ENCODE measurements at places on chromosomes 2 and 18.

DNA sequence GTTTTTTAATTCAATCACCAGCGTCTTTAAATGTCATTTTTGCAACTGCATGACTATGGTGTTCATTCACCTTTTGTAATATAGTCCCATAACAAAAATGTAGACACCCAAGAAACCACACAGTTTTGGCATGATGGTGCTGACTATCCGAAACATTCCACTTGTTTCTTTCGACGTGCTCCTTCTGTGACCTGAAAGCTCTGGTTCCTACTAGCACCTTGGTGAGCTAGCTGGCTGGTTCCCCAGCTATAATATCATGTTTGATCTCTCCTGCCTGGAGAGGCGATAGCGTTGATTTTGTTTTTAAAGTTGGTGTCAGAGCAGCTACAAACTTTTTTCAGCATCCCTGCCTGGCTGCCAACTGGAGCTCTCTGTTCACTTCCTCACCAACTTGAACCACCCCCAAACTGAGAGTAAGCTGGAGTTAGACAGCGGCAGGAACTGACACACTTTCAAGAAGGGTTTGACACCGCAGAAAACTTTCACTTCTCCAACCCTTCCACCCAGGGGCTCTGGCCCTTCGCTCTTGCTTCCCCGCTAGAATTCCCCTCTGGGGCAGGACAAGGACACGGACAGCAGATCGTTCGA lies 1.1 kb downstream of the ATAD2B start:
- peak; percentile 17 for DNase-seq

DNA sequence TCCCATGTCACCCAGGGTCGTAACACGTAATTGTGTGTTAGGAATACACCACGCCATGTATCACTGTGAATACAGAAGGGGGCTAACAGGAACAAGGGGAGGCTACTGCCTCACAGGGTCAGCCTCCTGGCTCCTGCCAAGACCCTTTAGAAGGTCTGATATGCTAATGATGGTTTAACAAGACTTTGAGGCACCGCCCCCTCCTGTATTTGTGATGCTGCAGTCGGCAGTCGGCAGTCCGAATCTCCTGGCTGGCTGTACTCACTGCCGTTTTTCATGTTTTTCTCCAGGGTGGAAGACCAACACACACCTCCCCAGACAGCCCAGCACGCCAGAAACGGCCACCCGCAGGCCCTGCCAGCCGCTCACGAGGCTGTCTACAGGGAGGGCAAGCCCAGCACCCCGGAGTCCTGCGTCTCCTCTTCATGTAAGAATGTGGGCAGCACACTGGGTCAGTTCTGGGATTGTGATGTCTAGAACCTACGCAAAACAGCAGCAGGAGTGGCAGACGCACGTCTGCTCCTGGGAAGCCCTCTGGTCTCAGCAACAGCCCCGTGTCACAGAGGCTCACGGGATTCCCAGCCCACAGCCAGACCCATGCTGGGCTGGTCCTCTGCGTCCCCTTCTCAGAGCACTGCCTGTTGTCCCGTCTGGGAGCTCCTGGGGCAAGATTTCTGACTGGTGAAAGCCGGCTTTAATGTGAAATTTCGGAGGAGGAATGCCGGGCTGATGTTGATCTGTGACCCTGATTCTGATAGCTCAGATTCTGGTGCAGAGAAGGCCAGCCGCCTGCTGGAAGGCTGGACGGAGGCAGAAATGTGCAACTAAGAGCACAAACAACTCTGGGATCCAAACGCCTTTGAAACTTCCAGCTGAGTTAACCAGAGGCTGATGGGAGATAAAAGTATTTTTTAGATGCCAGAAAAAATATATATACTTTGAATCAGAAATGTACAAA lies 39.7 kb upstream of the B3GNT7 start:
- no peak for DNase-seq

DNA sequence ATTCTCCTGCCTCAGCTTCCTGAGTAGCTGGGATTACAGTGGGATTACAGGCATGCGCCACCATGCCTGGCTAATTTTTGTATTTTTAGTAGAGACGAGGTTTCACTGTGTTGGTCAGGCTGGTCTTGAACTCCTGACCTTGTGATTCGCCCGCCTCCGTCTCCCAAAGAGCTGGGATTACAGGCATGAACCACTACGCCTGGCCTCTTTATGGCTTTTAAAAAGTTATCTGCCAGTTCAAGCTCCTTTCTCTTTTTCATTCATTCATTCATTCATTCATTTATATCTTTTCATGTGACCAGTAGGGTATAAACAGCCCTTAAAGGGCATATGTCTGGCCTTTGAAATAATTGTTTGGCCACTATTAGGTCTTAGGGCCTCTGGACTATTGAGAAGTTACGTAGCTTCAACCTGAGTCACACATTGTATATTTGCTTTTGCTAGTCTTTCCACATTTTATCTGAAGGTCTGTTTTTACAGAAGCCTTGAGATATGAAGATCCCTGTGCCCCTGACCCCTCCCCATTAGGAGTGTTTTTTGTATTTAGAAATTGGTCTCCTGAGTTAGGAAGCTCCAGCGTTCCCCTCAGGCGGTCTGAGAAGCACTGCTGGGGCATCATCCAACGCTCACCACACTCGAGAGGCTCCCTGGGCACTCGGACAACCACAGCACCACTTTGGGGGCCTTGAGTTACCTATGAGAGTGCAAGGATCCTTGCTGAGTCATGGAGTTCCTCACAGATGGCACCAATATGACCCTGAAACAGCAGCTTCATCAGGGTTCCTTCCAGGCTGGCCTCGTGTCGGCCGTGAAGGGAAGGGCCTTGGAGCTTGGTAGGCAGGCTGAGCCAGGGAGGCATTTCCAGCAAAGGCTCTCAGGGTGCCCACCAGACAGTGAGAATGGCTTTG lies 21.8 kb downstream of the FZD5 start:
- DNase-seq = no peak

GRCh38 chr18:2894131-2894840 lies 47.5 kb downstream of the EMILIN2 start:
- no peak for DNase-seq

DNA sequence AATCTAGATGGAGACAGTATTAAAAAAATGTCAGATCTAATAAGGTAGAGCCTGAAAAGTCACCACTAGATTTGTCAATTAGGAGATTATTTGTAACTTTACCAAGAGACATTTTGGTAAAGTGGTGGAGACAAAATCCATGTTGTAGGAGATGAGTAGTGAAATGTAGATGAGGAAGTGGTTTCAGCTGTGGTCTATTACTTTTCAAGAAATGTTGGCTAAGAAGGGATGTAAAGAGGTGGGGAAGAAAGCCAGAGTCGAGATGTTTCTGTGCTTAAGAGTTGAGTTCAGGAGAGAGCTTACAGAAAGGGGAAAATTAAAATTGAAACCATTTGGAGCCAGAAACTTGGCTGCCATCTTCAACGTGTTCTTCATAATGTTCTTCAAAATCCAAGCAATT lies 22.2 kb downstream of the ACVR2A start:
- DNase-seq = no peak

GRCh38 chr2:215358312-215358845 lies 46.5 kb downstream of the ATIC start:
- DNase-seq = no peak

DNA sequence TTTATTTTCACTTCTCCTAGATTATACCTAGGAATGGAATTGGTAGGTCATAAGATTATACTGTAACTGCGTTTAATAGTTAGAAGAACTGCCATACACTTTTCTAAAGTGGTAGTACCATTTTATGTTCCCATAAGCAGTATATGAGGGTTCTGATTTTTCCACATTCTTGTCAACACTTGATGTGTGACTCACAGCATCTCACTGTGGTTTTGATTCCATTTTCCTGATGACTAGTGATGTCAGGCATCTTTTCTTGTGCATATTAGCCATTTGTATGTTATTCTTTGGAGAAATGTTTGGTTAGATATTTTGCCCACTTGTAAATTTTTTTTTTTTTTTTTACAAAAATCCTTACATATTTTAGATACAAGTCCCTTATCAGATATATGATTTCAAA lies 2.3 kb downstream of the DCAF17 start:
- no peak for DNase-seq

- no peak for DNase-seq
Observed at GRCh38 chr2:144553379-144553778, 33.5 kb upstream of the ZEB2 start.

- DNase-seq = no peak
Observed at GRCh38 chr2:11073251-11073650, 82.0 kb upstream of the SLC66A3 start.

DNA sequence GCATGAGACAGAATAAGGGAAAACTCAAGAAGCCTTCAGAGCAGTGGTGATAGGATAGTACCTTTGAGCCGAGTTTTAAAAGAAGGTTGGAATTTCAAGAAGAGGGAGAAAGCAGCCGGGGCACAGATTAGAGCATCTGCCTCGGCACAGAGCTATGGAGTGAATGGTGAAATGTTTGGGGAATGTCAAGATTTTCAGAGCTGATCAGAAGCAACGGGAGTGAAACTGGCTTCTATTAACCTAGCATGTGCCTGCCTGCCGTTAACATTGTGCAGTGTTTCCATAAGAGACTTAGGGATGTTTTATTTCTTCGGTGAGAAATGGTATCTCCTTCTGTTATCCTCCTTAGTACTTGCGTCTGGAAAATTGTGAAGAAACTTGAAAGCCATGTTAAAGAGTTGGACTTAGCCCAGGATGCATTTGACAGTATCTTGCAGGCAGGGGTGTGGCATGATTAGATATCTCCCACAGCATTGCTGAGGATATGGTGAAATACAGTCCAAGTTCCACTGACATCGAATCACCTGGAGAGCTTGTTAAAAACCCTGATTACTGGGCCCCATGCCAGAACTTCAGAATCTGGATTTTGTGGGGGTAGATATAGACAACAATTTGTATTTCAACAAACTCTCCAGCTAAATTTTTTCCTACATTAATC lies 96.8 kb upstream of the PPP1CB start:
- no peak for DNase-seq

DNA sequence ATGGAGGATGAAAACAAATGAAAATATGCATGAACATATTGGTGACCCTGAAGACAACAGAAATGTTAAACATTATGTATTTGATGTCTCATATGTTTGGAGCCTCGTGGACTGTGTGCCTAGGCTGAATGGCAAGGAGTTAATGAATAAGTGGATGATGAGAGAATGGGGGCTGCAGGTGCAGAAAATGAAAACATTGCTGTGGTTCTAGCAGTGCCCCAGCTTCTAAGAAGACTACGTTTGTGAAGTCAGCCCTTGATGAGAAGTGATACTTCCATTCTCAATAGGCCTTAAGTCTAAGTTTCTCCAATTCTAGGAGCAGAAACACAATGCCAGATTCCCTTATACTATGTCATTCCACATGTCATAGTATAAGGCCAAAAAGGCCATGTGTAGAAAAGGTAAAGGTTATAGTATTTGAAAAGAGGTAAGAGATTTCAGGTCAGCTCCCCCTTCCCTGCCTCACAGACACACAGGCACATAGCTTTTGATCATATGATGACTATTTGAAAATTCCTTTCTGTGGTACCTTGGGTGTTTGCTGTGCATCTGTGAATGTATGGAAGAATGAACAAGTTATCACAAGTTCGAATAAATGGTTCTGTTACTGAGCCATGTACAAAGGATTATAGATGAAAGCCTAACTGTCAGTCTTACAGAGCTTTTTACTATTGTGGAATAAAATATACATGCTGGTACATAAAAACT lies 280.8 kb downstream of the SETBP1 start:
- DNase-seq = no peak

DNA sequence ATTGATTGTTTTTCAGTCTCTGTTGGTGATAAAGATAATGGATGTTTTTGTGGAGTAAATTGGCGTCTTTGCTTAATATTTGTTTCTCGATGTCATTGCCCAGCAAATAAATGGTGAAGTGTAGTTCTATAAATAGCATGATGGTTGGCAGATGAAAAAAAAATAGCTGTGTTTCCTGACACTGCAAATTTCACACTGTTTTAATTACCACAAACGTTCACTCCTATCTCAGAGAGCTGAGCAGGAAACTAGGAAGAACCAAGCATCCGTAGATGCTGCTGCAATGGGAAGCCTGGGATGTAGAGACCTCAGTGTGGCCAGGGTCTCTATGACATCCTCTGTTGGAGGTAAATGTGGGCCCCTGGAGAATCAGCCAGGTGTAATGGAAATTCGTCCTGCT lies 183.2 kb downstream of the CYRIA start:
- DNase-seq = no peak

GRCh38 chr18:50935493-50936191 lies 32.2 kb upstream of the ELAC1 start:
- no peak for DNase-seq

DNA sequence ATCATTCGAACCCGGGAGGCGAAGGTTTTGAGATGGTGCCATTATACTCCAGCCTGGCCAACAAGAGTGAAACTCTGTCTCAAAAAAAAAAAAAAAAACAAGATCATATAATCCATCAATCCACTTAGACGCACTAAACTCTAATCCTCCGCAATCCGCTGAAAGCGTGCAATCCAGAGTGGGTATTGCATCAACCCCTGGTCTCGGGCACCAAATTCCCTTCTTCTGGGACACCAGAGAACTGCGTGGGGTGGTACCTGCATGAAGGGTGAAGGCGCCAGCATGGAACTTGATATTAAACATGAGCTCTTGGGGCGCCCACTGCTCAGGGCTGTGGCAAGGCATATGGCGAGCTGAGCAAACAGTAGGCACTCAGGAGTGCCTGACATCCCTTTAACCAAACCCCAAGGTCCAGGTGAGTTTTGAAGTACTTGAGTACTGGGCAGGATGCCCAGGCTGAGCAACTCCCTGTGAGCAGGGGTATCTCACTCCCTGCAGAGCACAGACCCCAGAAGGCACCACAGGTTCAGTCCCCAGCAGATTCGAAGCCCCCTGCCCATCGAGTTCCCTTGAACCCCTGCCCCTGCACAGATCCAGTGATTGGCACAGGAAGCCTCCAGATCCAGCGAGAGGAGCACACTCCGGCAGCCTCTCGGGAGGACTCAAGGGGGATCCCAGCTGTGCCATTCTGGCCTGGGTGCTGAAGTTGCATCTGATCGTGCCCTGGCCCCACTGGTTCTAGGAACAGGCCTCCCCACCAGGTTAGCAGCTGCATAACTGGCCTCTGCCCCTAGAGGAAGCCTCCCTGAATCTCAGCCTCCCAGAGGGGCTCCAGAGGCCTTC lies 8.0 kb downstream of the ALPI start:
- no peak for DNase-seq

- DNase-seq = no peak
Observed at GRCh38 chr18:9987931-9988330, 74.1 kb downstream of the VAPA start.

DNA sequence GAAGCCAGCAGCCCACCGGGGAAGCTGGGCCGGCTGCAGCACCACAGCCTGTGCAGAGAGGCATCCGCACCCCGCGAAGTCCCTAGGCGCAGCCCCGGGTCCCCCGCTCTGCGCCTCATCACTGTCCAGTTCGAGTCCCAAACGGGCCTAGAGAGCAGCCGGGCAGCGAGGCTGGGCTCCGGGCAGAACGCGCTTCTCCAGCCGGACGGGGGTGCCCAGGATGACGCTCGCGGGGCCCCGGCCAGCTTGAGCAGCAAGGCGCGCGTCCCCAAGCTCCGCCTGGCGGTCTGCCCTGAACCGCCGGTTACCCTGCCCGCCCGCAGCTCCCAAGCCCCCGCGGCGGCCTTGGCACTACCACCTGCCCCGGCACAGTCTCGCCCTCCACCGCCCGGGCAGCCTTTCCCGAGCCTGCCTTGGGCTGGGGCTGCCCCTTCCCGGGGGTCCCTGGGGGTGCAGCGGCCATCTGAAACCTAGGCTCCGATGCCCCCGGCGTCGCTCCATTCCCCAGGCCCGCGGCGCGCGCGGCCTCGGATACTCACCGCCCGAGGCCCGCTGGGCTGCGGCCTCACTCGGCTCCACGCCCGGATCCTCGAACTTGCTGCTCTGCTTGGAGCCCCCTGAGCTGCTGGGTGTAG lies 591 bp downstream of the SLC16A14 start:
- no peak for DNase-seq

All from activated T-helper 1 cell treated with anti-CD3 and anti-CD28 coated beads, Interleukin-2, amount 50 U/mL, for 16 hours (primary cell).